IPS-NIHi11 (cell line): ENCODE measurements at places on chromosomes 1 and 21.

- DNase-seq = no peak
These were observed 20.6 kb downstream of the ESPN start for GRCh38 chr1:6445062-6445763.

GRCh38 chr1:21491488-21492355 is 17.5 kb upstream of the ALPL start:
- DNase-seq = peak; percentile 41

- no peak for DNase-seq
These were observed 9.6 kb downstream of the ZNF648 start for GRCh38 chr1:182051938-182052337.

GRCh38 chr1:224058303-224058702 is 55.6 kb upstream of the FBXO28 start:
- DNase-seq = no peak

DNA sequence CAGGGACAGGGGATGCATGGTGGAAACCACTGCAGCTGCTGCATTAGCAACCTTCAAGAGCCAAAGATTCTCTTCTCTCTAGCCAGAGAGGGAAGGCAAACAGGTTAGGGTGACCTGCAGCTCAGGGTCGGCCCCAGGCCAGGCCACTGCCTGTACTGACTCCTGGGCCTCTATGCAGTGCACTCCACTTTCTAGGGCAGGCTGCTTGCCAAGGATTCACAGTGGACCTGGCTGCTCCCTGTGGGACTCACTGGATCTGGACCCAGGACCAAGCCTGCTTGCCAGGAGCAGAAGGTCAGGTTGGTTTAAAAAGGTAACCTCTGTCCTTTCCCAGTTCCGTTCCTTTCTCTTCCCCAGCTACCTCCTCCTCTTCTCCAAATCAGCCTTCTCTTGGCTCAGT is 52.4 kb downstream of the HIVEP3 start:
- no peak for DNase-seq

DNA sequence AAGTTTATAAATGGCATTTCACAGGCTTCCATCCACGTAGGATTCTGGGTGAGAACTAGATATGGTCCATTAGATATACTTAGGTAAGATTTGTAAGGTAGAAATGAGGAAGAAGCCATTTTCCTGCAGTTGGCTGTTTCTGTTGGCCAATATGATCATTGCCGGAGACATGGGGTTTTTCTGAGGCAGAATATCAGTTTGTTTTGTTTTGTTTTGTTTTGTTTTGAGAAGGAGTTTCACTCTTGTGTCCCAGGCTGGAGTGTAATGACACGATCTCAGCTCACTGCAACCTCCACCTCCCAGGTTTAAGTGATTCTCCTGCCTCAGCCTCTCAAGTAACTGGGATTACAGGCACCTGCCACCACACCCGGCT is 8.7 kb upstream of the EYA3 start:
- DNase-seq = no peak

- DNase-seq = peak; percentile 81
These were observed 16.8 kb upstream of the PDIK1L start for GRCh38 chr1:26094677-26095383.

- no peak for DNase-seq
These were observed 61.7 kb downstream of the CHD5 start for GRCh38 chr1:6118415-6118814.

DNA sequence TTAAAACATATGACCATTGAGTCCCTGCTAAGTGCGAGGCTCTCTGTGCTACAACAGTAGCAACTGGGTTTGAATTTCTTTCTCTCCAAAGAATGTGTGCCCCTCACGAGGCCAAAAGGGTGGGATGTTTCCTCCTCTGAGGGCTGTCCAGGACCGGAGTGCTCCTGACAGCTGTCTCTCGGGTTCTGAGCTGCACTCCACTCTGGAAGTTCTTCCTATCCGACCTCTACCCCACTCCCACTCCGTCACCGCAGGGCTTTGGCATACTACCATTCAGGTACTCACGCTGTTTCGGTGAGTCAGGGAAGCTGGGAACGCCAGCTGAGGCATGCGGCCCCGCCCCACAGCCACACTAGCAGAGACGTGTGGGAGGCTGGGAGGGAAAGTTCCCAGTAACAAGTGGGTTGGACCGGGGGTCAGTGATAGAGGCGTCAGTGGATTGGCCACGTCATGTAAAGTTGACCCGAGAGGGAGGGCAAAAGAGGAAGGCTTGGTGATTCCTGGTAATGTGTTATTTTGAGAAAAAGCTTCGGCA is 705 bp upstream of the SLC50A1 start:
- DNase-seq = peak; percentile 69

DNA sequence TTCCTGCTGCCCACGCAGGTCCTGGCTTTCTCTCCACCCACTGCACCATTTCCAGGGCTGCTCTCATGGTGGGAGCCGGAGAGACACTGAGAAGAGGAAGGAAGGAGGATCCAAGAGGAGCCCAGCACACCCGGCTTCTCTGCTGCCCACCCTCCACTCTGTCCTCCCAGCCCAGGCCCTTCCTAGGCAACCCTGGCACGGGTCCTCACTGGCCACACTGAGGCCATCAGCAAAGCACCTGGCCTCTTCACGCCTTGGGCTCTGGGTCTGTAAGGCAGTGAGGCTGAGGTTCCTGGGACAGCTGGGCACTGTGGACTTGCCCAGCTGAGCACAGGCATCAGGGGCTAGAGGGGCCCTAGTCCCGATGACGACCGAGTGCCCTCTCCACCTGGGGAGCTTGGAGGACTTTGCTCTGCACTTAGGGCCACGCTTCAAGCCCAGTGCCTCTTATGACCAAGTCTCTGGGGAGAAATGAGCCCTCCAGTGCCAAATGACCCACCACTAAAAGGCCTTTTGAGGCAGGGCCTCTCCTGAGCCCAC is 43.1 kb downstream of the PDE9A start:
- no peak for DNase-seq

DNA sequence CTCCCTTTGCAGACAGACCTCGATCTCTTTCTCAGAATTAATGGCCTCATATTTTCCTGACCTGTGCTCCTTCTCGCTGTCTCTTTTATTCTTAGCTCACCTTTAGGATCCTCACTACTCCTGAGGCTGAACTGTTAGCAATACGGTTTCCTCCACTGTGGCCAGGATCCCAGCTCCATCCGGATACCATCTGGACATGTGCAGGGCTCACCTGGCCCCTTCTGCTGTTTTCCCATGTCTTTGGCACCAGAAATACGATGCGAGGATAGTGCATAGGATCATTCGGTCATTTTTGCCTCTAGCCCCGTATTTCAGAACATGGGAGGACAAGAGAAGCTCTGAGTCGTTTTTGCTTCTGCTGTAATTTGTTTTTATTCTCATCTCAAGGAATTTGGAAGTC is 108.5 kb upstream of the KIF26B start:
- DNase-seq = no peak

GRCh38 chr1:51504806-51505525 is 14.1 kb downstream of the EPS15 start:
- no peak for DNase-seq

DNA sequence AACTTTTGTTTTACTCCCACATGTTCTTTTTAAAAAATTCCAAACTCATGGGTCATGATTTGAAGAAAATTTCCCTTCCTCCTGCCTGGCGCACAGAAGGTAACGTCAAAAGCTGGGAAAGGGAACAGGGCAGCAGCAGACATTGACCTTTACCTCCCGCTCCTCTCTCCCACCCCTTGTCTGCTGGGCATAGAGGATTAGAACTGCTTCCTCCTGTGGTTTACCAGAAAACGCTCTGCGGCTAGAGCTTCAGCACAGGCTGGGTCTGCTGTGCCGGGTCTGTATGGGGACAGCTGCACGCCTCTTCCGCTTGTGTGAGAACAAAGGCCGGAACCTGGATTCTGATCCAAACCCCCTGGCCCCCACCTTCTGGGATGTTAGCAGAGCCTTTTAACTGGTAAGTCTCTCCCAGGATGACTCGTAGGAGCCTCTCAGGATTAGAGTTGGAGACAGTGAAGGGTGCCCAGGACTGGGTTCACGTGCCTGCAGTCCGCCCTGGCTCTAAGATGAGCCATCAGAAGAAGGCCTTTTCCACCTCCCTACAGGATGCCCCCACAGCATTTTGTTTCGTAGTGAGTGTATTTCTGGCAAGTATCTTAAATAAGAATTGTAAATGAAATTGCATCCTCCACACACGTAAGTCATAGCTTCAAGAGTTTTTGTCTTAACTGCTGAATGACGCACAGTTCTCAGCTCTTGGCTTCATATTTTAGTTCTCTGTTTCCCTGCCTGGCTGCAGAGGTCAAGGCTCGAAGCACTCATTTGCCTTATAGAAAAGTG is 5.2 kb downstream of the H6PD start:
- no peak for DNase-seq

GRCh38 chr1:219753914-219754313 is 141.0 kb upstream of the ZC3H11B start:
- DNase-seq = no peak

DNA sequence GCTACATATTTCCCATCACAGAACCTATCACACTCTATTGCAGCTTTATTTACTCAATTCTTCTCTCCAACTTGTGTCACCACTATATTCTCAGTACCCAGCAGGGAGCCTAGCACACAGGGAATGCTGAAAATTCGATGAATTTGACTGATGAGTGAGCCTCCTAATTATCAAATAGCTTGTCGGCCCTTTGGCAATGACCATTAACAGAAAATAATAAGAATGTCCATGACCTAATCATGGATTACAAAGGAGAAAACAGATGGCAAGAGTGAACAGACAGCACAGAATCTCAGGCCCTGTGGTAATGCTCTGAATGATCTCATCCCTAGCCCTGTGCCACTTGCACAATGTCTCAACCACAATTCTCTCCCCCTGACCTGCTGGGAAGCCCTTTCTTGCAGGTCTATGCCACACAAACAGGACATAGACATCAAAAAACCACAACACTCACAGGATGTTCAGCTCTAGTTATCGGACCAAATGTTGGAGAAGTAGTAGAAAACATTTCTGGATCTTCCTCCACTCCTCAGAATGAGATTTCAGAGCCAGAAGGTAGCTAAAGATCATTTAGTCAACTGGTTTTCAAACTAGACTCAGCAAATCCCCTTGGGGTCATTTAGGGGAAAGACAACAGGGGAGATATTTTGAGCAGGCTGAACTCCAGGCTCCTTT is 68.4 kb downstream of the LUZP1 start:
- peak; percentile 23 for DNase-seq

DNA sequence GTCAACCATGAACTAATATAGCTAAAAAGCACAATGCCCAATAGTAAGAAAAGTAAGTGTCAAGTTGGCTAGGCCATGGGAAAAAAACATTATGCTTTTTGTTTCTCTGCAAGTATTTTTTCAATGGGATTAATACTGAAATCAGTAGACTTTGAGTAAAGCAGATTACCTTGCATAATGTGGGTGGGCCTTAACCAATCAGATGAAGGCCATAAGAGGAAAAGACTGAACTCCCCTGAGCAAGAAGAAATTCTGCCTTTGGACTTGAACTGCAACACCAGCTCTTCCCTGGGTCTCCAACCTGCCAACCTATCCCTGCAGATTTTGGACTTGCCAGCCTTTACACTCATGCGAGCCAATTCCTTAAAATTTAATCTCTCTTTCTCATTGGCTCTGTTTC is 6.4 kb upstream of the RSPO1 start:
- DNase-seq = no peak

DNA sequence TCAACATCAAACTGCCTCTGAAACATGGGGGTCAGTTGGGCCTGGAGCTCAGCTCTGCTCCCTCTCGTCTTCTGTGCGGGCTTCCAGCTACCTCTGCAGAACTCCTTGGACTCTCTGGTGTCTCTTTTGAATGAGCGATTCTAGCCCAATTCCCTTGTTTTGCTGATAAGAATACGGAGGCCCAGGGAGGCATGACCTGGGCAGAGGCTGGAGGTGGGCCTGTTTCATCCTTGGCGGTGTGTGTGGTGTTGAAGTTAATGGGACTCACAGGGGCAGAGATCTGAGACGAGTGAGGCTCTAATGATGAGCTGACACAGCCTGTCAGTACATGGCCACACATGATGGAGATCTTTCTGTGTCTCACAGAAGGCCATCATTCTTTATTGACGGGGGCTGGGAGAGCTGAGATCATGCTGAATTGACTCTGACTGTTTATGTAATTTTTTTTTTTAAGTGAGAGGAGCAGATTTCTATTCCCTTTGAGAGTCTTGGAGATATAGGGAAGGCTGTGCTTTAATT is 134.5 kb downstream of the URB2 start:
- DNase-seq = no peak

- DNase-seq = peak; percentile 85
These were observed 15.2 kb downstream of the H6PD start for GRCh38 chr1:9249534-9250410.

DNA sequence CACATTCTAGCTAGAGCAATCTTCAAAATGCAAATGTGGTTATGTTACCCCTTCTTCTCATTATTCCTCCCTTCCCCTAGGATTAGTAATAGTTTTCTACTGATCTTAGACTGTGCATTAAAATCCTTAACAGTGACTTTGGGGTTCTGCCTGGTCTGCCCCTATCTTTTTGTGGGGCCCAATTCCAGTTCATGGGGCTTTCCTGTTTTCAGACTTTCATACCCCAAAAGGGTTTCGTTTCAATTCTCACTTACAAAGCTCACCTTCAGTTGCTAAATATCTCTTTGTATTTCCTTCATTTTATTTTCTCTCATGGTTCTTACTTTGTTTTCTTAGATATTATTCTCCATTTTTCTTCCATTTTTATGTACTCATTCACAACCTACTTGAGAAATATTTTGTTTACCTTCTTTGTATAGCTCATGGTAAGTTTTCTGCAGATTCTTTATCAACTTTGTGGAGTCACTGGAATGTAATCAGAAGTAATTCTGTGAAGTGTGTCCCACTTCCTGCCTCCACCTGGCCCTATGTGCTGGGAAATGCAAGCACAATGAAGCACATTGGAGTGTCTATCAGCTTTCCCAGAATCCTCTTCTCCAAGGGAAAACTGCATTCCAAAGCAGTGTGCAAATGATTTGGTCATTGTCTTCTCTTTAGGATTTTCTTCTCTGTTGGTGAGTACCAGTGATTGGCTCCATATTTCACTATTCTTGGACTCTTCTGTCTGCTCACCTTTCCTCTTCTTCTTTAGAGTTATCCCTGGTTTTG is 350.2 kb downstream of the ZNF326 start:
- no peak for DNase-seq

- DNase-seq = no peak
These were observed 29.6 kb upstream of the PLA2G4A start for GRCh38 chr1:186798960-186799688.
